Activated CD4-positive, alpha-beta memory T cell treated with anti-CD3 and anti-CD28 coated beads, Interleukin-2, amount 10 ng/mL, durations not matched to agents 7 days and 5 days (primary cell): ENCODE measurements at places on chromosomes 3 and 15.

DNA sequence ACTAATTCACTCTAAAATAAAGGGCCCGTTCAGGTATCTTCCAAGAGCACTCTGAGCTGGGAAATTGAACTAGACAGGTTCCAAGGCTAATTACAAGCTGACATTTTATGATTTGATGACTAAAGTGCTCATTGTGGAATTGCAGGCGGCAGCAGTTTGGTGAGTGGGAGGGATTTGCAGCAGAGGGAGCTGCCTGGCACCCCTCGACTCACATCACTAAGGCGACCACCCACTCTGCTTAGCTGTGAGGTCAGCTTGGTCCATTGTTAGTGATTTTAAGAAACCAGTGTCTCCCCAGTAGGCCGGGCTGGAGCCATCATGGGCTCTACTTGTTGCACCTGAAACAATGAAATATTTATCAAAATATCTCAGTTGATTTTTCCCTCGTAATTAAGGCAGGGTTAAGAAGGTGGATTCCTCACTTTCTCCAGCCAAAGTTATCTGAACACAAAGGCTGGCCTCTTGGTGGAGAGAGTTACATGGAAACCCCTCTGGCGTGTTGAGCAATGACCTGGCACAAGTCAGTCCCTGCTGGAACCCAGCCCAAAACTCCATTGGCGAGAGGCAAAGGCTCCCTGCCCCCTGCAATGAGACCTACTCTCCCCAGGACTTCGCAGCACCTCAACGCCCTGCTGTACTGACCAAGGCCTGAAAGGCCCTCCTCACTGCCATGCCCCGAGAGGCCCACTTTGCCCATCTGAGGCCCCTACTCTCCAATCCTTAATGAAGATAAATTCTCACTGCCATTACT is 65.0 kb upstream of the ATP2B2 start:
- no peak overlapping the region for H3K4me3 ChIP-seq
- H3K36me3 ChIP-seq = no peaks in the 10 kb centered on the region
- H3K27ac ChIP-seq = no peak overlapping the region
- DNase-seq = no peak
- no peaks in the 10 kb centered on the region for H3K4me1 ChIP-seq
- peaks cover 35% of the 10 kb centered on the region for H3K27me3 ChIP-seq

DNA sequence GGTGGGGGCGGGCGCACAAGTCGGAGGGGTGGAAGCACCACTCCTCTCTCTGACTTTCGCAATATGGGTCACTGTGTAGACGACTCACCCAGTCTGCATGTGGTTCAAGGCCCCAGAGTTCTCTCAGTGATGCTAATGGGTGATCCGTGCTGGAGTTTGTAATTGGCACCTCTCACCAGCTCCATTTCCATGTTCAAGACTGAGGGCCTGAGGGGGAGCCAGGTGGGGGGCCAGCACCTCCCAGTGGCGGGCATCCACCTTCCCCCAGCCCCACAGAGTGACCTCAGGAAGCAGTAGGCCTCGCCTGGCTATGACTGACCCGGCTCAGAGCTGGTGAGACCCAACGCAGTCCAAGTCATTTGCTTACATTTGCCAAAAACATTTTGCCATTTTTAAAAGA is 230.0 kb upstream of the ST8SIA2 start:
- H3K36me3 ChIP-seq = peaks cover 15% of the 10 kb centered on the region
- no peak overlapping the region for H3K27ac ChIP-seq
- no peaks in the 10 kb centered on the region for H3K27me3 ChIP-seq
- no peak for DNase-seq

DNA sequence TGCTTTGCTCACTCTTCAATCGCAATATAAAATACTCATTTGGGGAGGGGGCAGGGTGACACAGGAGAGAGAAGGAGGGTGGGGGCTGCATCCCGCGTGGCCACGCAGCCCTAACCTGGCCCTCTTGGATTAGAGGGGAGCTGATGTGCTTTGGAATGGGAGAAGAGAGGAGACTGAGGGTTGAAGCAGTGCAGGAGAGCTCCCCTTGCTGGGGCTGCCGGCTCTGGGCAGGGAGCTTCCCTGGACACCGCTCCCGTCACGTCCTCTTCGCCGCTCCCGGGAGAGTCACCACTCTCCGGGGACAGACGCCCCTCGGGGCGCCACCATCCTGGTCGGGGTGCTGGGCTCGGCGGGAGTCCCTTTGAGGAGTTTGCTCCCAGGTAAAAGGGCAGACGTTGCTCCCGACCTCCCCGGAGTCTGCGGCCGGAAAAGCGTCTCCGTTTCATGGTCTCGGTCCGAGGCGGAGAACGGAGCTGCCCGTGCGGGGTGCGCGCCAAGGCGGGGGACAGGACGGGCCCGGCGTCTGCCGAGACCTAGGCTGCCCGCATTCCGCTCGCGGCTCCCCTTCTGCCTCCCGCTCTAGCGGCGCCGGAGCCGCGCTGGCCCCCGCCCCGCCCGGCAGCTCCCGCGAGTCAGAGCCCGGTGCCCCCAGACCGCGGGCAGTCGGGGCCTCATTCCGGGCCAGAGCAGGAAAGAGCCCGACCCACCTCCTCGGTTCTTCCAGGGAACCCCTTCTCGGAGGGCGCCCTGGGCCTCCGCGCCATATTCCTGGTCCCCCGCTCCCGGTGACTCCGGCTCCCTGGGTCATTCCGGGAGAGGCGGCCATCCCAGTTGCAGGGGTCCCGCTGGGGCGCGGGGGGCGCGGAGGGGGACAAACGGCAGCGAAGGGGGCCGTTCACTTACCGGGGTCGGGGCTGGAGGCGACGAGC is 603 bp downstream of the SLC7A14 start:
- no peaks in the 10 kb centered on the region for H3K36me3 ChIP-seq
- peaks cover 40% of the 10 kb centered on the region for H3K27me3 ChIP-seq
- no peak overlapping the region for H3K4me3 ChIP-seq

DNA sequence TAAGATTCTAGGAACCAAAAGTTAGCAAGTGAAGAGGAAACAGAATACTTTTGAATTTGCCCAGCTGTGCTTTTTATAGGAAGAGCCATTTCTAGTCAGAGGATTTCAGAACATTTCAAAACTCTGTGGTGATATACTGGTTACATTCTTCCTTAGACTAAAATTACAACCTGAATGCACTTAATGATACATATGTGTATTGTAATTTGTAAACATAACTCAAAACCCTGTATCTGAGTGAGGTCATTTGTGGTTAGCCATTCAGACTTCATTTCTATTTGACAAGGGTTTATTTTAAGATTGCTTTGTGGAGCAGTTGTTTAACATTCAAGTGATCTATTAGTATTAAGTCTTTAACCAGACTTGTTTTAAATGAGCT is 59.4 kb upstream of the TRIM71 start:
- H3K27me3 ChIP-seq = no peaks in the 10 kb centered on the region
- no peak for DNase-seq
- H3K36me3 ChIP-seq = peaks cover 14% of the 10 kb centered on the region
- H3K27ac ChIP-seq = no peak overlapping the region
- peaks cover 12% of the 10 kb centered on the region for H3K4me1 ChIP-seq

DNA sequence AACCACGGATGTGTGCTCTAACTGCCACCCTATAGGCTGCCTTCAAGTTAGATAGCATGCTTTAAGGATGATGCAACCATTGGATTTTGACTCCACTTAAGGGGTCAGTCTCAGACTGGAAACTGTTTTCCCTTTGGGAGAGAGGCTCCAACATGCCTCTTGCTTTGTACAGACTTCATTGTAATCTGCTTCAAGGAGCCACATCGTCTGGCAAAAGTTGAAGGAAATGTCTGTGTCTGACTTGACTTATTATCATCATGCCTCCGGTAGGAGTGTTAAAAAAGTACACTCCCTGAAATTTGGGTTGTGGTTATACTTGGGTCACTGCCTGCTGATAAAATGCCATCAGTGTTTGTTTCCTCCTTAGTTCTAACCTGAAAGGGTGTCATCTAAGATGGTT is 245.4 kb upstream of the CDIN1 start:
- no peaks in the 10 kb centered on the region for H3K27me3 ChIP-seq
- H3K4me1 ChIP-seq = no peaks in the 10 kb centered on the region
- DNase-seq = no peak
- H3K27ac ChIP-seq = no peak overlapping the region
- H3K36me3 ChIP-seq = no peaks in the 10 kb centered on the region
- no peak overlapping the region for H3K4me3 ChIP-seq

DNA sequence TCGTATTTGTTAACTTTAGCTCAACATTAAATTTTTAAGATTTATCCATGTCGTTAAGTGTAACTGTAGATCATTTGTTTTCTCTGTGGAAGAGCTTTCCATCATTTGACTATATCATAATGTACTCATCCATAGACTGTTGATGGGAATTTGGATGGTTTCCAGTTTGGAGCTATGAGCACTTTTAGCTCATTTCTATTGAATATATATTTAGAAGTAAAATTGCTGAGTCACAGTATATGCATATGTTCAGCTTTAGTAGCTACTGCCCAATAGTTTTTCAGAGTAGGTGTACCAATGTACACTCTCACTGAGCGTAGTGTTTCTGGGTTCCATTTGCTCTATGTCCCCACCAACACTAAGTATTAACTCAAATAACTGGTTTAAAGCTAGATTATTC is 263.0 kb downstream of the ULK4 start:
- H3K4me3 ChIP-seq = no peak overlapping the region
- no peaks in the 10 kb centered on the region for H3K36me3 ChIP-seq
- H3K4me1 ChIP-seq = no peaks in the 10 kb centered on the region
- no peak overlapping the region for H3K27ac ChIP-seq
- H3K27me3 ChIP-seq = no peaks in the 10 kb centered on the region
- no peak for DNase-seq

- H3K36me3 ChIP-seq = no peaks in the 10 kb centered on the region
- DNase-seq = no peak
- H3K4me1 ChIP-seq = peaks cover 4% of the 10 kb centered on the region
- no peak overlapping the region for H3K27ac ChIP-seq
- no peaks in the 10 kb centered on the region for H3K27me3 ChIP-seq
Observed at GRCh38 chr3:108486941-108487340, 23.5 kb downstream of the MYH15 start.

GRCh38 chr3:132161608-132162007 is 126.8 kb upstream of the CPNE4 start:
- no peak for DNase-seq
- H3K4me1 ChIP-seq = no peaks in the 10 kb centered on the region
- no peaks in the 10 kb centered on the region for H3K36me3 ChIP-seq
- no peak overlapping the region for H3K4me3 ChIP-seq
- H3K27ac ChIP-seq = no peak overlapping the region

DNA sequence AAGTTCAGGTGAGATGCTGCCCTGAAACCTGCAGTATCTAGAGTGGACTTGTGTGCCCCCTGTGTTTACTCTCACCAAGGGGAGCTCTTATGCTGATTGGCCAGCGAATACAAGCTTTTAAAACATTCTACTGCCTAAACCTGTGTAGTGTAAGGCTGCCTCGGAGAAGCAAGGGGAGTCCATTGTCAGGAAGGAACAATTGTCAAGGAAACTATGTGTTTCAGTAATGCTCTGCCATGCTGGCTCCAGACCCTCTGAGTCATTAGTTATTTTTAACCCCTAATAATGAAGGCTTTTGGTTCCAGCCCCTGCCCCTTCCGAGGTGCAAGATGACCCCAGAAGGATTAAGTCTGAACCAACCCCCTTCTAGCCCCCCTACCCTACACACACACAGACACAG is 66.1 kb upstream of the CHMP2B start:
- no peak overlapping the region for H3K4me3 ChIP-seq
- H3K27ac ChIP-seq = no peak overlapping the region
- no peak for DNase-seq
- no peaks in the 10 kb centered on the region for H3K27me3 ChIP-seq
- no peaks in the 10 kb centered on the region for H3K4me1 ChIP-seq

DNA sequence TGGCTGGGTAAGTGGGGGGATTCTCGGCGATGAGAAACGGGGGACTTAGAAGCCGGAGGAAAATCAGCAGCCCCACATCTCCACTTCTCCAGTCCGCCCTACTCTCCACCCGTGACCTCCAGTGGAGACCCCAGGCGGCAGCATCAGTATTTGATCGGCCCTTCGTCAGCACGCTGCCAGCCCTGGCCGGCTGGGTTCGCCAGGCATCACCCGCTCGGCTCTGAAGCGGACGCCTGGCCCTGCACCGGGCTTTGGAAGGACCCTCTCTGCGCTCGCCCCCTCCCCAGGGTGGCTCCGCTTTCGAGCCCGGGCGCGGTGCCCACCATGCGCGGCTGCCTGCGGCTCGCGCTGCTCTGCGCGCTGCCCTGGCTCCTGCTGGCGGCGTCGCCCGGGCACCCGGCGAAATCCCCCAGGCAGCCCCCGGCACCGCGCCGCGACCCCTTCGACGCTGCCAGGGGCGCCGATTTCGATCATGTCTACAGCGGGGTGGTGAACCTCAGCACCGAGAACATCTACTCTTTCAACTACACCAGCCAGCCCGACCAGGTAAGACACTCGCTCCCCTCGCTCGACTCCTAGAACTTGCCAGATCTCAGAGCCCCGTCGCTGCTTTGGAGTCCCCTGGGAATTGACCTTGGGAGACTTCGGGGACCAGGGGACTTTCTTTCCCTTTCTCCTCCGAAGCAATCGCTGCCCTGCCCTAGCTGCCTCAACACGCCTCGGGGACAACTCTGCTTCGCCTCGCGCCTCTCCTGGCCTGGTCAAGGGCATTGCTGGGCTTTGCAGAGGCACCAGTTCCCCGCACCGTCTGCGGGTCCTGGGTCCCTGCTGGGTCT is 561 bp downstream of the SIDT1 start:
- peaks cover 57% of the 10 kb centered on the region for H3K4me1 ChIP-seq
- H3K27me3 ChIP-seq = peaks cover 2% of the 10 kb centered on the region
- H3K27ac ChIP-seq = peak overlapping the region; percentile 96
- H3K4me3 ChIP-seq = peak overlapping the region; percentile 98

GRCh38 chr15:89356634-89357298 is 22.1 kb upstream of the POLG start:
- H3K4me3 ChIP-seq = no peak overlapping the region
- peak; percentile 32 for DNase-seq
- H3K27ac ChIP-seq = no peak overlapping the region
- H3K36me3 ChIP-seq = no peaks in the 10 kb centered on the region
- H3K4me1 ChIP-seq = peaks cover 10% of the 10 kb centered on the region

GRCh38 chr15:80918196-80918783 is 71.3 kb downstream of the MESD start:
- no peaks in the 10 kb centered on the region for H3K27me3 ChIP-seq
- H3K27ac ChIP-seq = no peak overlapping the region
- peaks cover 15% of the 10 kb centered on the region for H3K4me1 ChIP-seq
- H3K4me3 ChIP-seq = no peak overlapping the region
- no peak for DNase-seq

DNA sequence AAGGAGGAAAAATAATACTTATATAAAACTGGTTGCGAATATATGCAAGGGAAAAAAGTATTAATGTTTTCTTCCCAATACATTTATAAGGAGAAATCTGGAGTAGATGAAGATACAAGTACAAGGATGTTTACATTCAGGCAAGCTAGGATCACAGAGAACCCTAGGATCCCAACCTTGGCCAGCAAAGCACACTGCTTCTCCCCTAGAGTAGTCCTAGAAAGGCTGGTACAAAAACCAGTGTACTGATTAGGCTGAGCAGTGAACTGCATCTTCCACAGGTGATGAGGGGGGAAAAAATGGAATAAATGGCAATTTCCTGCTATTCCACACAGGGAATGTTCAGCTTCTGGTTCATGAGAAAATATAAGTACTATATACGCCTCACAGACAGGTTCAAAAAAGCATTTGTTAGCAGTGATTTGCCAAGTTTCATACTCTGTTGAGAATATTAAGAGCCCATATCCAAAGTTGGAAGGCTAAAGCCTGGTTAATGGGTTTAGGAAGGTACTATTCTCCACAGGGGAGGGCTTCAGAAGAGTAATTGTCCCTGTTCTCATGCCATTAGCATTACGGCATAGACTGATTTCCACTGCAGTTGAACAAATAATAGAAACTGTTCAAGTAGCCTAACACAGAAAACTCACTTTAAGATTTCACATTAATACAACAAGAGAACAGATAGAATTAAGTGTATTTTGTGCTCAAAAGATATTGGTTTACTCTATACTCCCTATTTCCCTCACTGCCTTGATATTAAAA is 10.4 kb upstream of the NMB start:
- H3K4me1 ChIP-seq = peaks cover 22% of the 10 kb centered on the region
- H3K36me3 ChIP-seq = peaks cover 63% of the 10 kb centered on the region
- DNase-seq = no peak
